ENCODE measurements at places on chromosomes 1 and 21.
A peak's percentile ranks its signal among the peaks of the same experiment; 100 is the strongest.

DNA sequence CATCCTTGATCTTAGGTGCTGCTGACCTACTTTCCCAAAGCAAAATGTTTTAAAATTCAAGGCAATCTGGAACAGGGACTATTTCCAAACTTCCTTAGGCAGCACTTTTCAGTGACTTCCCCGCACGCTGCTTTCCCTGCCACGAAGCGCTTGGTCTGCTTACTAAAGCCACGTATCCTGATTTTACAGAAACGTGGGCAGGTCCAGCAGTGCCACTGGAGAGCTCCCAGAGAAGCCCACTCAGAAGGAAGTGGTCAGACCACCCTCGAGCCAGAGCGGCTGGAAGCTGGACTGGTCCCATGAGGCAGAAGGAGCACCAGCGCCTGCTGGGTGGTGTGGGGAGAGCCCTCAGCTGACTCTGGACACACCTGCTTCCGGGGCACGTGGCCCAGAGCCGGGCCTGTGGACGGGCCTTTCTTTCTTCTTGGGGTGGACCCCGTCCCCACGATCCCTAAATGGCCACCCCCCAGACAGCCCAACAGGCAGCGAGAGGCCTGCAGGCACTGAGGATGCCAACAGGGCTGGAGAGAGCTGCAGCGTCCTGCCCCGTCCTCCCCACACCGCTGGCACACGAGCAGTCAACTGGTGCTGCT lies 23.2 kb downstream of the PTTG1IP start:
- DNase-seq = no peak

GRCh38 chr1:10788592-10789006 lies 7.8 kb downstream of the CASZ1 start:
- DNase-seq = peak; percentile 37

DNA sequence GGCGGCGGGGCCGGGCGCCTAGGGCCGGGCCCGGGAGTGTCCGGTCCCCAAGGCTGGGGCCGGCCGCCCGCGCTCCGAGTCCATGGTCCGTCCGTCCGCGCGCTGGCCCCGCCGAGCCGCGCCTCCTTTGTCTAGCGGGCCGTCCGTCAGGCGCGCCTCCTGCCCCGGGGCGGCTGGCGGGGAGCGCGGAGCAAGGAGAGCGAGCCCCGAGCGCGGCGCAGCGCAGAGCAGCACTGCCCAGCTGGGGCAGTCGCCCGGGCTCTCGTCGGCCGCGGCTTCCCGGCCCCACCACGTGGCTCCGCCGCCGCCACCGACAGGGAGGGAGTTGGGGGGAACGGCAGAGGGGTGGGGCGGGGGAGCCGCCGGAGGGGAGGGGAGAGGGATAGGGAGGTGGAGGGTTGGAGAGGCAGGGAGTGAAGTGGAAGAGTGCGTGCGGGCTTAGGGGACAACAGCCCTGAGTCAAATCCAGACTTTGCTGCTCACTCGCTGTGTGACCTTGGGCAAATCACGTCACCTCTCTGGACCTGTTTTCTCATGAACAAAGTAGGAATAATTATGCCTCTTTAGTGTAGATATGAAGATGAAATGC lies at the start of gene NKAIN1:
Gene NKAIN1, minus strand, starts transcription at position 235 of the 589 bp plus-strand sequence. CDS start 340 bp downstream, outside the sequence.
- DNase-seq = peak; percentile 67

DNA sequence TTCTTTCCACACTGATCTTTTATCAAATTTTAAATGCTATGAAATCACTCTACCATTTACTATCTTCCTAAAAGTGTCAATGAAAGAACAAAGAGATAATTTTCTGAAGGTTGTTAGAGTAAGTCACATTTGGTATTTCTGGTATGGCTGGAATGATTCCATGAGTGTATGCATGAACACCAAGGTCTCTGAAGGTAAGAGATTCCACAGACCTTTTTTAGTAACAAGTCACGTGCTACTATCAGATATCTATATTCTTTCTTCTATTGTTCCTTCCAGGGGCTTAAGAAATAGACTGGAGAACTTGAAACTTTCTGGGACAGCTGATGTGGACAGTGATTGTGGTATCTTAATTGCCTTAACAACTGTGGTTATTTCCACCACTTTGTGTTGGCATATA lies 265.0 kb downstream of the SDCCAG8 start:
- no peak for DNase-seq

- DNase-seq = no peak
Observed at GRCh38 chr1:172357753-172358385, 62.6 kb upstream of the C1orf105 start.

- DNase-seq = no peak
Observed at GRCh38 chr1:150235294-150235851, 539 bp downstream of the ANP32E start.

DNA sequence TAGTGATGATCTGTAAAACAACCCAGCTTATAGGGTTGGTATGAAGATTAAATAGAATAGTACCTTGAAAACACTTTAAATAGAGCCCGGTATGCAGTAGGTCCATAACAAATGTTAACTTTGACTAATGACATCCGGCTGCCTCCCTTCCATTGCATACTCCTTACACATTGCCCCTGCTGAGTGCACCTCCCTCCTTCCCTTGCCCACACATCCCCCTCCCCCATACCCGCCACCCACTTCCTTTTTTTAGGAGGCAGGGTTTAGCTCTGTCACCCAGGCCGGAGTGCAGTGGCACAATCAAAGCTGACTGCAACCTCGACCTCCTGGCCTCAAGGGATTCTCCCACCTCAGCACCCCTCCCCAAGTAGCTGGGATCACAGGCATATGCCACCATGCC lies 24.4 kb upstream of the ZC3H12A start:
- DNase-seq = no peak

- DNase-seq = no peak
Observed at GRCh38 chr1:222331765-222332164, 216.1 kb downstream of the HHIPL2 start.

DNA sequence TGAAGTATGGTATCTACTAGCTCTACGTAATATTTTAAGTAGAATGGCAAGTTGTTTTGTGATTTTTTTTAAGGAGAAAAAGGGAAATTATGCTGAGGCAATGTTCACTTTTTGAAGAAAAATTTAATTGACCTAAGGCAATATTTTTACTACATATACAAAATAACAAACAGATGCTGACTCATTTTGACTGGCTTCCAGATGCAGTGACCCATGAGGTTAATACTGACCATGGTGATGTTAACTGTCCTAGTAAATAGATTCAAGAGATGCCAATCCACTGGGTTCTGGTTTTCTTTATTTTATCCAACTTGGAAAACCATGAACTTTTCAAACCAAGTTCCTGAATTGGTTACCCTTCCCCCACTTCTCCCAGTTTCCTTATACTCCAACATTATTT lies 154.9 kb downstream of the CRB1 start:
- DNase-seq = no peak

DNA sequence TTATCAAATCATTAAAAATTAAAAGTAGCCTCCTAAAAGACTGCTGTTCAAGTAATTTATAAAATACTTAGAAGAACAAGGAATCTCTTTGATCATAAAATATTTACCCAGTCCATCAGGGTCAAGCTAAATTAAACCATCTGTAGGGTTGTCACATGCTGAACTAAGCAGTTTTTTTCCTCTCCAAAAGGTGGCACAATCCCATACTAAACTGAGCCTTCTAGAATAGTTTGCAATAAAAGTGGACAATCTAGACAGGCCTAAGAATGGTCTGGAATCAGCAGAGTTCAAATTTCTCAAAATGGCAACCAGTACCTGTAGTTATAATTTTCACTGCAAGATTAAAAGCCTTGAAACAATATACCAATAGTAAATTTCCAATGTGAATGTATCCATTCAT lies 194.8 kb downstream of the EIF4G3 start:
- DNase-seq = no peak

DNA sequence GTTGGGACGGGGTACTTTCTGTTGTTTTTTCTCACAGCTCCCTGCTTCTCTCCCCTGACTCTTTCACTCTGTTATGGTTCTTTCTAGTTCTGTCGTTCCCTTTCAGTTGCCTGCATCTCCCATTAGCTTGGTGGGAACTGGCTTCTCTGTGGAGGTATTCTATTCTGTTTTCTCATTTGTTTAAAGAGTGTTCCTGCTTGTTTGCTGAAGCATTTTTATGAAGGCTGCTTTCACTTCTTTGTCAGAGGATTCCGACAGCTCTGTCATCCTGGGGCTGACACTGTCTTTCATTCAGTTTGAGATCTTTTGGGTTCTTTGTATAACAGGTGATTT lies 96.0 kb upstream of the COL6A1 start:
- no peak for DNase-seq

DNA sequence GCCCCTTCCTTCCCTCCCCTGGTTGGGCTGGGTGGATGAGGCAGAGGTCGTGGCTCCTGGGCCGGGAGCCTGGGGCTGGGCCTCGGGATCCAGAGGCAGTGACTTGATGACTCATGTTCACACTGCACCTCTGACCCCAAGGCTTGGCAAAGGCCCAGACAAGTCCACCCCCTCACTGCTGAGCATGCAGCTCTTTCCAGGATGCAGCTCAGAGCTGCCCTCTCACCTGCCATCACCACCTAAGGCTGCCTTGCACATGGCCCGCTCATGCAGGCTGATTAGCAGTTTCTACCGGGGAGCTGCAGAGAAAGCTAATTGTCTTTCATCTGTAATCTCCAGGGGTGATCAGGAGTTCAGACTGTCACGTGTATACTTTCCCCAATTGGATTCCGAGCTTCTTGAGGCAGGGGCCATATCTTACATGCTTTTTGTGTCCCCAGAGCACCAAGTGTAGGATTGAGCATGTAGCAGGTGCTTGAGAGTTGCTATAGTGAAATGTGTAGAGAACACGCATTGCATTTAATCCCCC lies 62.1 kb downstream of the LRRN2 start:
- DNase-seq = no peak

DNA sequence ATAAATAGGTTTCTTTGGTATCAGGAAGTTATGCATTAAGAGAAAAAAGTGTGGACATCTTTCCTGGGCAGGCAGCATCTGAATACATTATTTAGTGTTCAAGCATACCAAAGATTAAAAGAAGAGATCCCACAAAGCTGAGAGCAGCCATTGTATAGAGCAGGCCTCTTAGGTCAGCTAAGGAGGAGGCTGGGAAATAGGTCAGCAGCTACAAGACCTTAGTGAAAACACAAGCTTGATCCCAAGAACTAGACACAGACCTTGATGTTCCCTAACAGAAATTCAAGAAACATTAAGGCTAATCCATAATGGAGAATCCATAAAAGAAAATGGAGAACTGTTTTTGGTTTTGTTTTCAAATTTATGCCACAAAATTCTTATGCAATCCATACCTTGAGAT lies 135.3 kb upstream of the DPT start:
- DNase-seq = no peak

GRCh38 chr1:23904748-23905357 lies 8.3 kb downstream of the CNR2 start:
- DNase-seq = no peak

DNA sequence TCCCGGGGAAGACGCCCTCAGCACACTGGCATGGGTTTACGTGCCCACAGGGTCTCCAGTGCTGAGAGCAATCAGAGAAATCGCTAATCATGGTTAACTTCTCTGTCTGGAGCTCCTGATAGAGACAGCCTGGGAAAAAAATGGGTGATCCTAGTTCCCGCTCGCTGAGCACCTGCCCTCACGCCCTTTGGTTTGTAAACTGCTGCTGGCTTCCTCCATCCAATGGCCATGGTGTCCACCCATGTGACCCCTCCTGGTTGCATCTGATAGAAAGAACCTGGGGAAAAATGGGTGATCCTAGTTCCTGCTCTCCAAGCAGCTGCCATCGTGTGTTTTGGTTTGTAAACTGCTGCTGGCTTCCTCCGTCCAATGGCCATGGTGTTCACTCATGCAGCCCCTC lies 402.2 kb downstream of the PRDM2 start:
- DNase-seq = no peak

DNA sequence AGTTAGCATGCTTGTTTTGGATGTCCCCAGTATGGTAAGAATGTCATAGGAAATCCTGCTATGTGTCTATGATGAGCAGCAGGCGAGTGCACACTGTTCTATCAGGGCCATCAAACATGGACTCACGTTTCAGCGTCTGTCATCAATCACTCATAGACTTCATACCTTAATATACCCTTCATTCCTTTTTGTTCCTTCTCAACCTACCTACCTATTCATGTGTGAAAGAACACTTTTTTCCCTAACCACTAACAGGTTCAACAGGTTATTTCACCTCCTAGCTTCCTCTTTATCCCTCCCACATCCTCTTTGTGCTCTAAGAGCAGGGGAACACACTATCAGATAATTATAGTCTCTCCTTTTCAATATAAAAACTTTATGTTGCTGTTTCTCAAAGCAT lies 300.6 kb downstream of the TM2D1 start:
- DNase-seq = no peak
